HepG2 (cell line): ENCODE measurements at places on chromosomes 1 and 21.

DNA sequence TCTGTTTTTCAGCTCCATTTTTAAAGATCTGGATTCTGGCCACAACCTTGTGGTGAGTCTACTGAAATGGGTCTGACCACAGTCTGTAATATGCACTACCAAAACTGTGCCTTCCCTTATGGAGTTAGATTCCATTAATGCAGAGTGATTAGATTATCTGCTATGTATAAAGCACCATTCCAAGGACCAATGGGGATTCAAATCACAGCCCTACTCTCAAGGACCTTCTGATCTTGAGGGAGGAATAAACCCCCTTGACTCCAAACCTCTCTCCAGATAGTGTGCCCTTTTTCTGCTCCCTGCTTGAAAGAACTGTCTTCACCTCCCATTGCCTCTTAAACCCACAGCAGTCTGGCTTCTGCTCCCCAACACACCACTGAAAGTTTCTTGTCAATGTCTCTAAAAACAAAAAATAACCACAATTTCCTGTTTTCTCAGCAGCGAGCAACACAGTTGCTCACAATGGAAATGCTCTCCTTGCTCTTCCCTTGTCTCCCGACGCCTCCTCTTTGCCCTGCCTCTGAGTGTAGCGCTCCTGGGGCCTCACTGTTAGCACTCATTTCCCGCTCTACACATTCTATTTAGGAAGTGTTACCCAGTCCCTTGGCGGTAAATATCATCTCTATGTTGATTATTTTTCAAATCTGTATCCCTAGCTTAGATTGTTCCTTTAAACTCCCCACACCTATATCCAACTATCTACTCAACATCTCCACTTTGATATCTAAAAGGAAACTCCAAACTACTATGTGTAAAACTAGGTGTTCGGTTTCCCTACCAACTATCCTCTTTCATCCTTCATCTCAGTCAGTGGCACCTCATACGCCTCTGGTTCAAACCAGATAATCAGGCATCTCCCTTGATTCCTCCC is 13.6 kb downstream of the PCNX2 start:
- DNase-seq, result no peak

- no peak for DNase-seq
These were observed 7.9 kb downstream of the AKT3 start for GRCh38 chr1:243842161-243842560.

GRCh38 chr1:152577168-152577567 is 3.1 kb downstream of the LCE3D start:
- no peak for DNase-seq

DNA sequence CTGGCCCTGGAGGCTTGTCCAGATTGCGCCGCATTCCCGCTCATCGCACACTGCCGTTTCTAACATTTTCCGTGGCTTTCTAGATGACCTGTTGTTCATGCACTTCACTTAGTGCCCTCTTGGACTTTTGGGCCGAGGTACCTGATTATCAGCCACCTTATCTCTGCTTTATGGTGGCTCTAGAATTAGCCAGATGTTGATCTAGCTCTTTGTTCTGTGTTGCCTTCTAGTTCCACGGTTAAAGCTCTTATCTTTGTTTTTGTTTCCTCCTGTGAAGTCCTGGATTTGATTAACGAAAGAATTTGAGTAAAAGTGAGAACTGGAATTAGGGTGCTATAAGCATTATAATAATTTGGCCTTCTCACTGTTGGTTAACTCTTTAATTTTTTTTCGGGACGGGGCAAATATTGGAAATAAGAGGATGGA is 945 bp downstream of the RNPEP start:
- DNase-seq, result peak; percentile 61

- peak; percentile 88 for DNase-seq
These were observed 2.2 kb downstream of the NUAK2 start for GRCh38 chr1:205319081-205320018.

DNA sequence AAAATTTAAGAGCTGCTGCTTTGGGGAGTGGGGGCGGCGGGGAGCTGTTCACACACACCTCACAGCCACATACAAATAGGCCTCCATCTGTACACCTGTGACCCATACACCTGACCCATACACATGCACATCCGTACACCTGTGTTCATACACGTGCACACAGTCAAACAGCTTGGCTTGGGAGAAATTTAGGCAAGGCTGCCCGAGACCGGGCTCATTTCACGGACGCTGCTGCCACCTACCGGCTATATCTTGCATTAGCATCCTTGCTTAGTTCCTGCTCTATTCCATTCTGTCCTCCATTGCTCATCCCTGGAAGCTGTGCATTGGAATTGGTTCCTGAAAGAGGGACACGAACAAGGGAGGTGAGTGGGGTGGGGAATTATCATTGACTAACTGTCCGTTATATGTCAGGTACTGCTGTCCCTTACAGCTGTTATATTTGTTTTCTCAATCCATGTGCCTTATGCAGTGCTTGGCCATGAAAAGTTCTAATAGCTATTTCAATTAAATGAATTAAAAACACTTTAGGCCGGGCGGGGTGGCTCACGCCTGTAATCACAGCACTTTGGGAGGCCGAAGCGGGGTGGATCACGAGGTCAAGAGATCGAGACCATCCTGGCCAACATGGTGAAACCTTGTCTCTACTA is 37.1 kb upstream of the EPB41 start:
- peak; percentile 62 for DNase-seq

- DNase-seq, result peak; percentile 60
These were observed 13.9 kb upstream of the CAMK1G start for GRCh38 chr1:209569455-209570207.

GRCh38 chr1:39102537-39103327 is 76.6 kb downstream of the NDUFS5 start:
- peak; percentile 53 for DNase-seq

DNA sequence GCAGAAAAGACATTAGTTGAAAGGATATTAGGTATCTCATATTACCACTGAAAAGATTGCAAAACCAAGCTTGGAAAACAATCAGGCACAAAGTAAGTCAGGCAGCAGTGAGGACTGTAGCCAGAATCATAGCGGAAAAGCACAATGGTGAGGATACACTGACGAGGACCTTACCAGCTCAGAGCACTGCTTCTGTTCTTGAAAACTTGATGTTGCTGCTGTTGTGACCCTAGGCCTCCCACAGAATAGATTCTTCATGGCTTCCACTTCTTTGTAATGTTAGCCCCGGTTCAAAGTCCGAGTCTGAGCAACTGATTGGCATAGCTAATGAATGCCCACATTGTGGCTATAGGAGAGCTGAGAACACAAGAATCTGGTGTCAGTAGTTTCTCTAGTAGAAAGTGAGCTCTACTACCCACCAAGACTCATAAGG is 45.2 kb upstream of the LRRC8C start:
- peak; percentile 96 for DNase-seq

DNA sequence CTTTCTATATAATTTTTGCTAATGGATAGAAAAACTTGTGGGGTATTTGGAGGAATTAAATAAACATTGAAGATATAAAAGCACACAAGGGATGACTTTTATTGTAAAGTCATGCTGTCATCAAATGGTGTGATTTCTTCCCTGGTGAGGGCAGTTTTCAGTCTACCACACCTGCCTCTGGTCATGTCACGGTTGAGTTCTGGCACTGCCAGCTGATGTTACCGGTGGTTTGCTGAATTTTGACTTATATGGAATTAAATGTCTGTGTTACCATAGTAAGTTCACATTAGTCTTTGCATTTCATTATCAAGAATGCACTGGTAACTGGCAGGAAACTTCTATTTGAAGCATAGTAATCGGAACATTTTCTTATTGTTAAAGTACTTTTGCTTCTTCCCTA is 13.4 kb downstream of the S1PR1 start:
- DNase-seq, result no peak

- no peak for DNase-seq
These were observed 174.6 kb downstream of the SPATA17 start for GRCh38 chr1:217805792-217806191.

DNA sequence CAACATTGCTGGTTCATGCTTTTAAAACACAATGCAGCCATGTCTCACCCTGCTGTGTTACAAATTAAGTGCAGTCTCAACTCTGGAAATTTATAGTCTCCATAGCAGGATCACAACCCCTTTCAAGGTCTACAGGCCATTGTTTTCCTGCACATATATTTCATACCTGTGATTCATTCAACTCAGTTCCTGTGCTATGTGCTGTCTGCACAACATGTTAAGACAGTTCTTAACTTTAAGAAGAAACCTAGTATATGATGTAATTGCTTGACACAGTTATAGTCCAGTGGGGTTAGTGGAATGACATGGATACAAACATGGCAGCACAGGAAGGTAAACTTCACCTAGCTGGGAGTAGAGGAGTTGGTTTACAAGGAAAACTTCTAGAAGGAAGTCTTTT is 106.4 kb downstream of the IFI44 start:
- no peak for DNase-seq
